Tongue (tissue), 3 donors: ENCODE measurements at places on chromosomes 3 and 15. TPM values are rescaled to one million over a fixed set of nuclear protein-coding genes. Genes with fewer than 3 reads are reported as not detected.

The DISP2 gene
- total RNA-seq, result 4.1 TPM

The FHIT gene
- total RNA-seq, result 7.4 TPM

GRCh38 chr15:94230431-94230882 lies 904 bp upstream of the MCTP2 start:
- DNase-seq, result no peak

DNA sequence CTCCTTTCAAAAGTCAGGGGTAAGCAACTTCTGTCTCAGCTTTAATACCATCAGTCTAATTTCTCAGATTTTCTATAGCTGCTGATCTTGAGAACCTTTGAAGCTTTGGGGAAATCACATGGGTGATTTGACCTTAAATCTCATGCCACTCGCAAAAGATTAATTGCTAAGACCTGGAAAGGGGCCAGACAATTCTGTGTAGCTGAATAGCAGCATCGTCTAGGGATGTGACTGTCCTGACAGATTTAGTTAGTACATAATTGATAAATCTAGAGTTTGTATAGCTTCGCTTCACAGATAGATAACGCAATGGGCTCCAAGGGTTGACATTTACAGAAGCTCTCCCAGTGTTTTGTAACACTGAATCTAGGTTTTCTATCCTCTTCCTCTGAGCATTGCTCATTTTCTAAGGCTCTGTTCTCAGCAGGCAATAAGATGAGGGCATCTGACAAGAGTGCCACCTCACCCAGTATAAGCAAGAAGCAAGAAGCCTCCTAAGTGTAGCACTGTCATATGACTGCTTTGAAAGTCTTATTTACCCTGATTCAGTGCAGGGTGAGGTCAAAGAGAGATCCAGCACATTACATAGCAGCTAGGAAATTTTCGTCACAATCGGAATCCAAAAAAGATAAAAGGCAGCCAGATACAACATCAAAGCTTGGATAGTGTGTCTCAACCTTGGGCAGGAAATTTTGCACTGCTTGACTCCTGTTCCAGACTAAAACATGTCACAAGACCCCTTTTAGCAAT lies 47.7 kb upstream of the DUT start:
- no peak for DNase-seq

The TUSC2 gene
- total RNA-seq, result 40.0 TPM

GRCh38 chr15:101123222-101123910 lies 128.5 kb downstream of the CHSY1 start:
- no peak for DNase-seq

The STRIT1 gene
- total RNA-seq, result 3.9 TPM

The SCN11A gene
- total RNA-seq, result 2.3 TPM

The GOLGA6D gene
- not detected for total RNA-seq

GRCh38 chr15:100596792-100597191 lies 5.2 kb downstream of the LINS1 start:
- DNase-seq, result peak; percentile 10

DNA sequence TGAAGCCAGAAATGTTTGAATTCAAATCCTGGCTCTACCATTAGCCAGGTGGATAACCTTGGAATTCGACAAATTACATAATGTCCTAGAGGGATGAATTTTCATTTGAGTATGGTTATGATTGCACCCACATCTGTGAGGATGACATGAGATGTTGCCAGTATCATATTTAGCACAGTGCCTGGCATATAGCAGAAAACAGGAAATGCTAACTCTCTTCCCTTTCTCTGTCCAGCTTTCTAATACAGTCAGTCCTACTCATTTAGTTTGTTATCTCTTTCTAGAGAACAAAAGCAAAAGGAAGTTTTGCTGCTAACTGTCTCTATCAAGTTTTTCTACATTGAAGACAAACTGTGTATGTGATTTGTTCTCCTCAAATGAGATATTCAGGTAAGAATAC lies 231.7 kb downstream of the CPNE4 start:
- no peak for DNase-seq
